ENCODE measurements at places on chromosomes 3 and 15.

DNA sequence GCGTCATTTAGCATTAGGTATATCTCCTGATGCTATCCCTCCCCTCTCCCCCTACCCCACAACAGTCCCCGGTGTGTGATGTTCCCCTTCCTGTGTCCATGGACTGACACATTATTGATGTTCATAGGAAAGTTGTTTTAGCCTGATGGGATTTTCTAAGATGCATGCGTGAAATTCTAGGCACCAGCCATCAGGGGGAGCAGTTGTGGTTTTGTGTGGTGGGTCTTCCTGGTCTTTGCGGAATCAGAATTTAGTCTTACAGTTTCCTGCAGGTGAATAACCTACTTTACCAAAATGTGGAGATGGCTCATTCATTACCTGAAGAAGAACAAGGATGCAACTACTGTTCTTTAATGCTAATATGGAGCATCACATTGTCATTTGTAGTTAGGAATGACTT is 455.0 kb upstream of the THBS1 start:
- peak; percentile 3 for DNase-seq

DNA sequence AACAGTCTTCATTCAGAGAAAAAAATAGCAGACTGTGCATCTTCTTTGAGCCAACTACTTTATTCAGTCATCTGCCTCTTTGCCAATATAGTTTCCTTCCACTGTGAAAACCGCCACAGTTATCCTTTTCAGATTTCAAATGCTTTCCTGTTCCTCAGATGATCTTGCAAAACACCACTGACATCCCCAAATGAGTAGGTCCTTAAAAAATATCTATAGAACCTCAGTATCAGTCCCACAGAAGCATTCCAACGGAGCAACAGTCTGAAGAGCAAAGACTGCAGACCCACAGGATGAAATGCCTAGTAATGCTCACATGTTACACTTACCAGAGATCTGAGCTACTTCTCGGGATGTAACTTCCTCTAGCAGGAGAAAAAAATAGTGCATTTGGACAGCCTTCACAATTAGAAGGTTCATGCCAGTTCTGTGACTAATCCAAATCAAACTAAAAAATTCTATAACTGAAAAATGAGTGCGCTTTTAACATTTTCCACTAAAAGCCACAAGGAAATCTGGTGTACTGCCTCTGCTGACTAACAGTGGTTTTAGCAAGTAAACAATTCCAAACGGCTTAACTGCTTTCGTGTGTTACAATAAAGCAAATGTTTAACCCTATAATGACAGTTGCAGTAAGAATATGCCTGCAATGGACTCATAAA is at the start of gene ANKRD28:
TSS of gene ANKRD28 (minus strand) at position 338 of the 662 bp plus-strand sequence. CDS start 1,458 bp downstream, outside the sequence.
- DNase-seq: no peak

DNA sequence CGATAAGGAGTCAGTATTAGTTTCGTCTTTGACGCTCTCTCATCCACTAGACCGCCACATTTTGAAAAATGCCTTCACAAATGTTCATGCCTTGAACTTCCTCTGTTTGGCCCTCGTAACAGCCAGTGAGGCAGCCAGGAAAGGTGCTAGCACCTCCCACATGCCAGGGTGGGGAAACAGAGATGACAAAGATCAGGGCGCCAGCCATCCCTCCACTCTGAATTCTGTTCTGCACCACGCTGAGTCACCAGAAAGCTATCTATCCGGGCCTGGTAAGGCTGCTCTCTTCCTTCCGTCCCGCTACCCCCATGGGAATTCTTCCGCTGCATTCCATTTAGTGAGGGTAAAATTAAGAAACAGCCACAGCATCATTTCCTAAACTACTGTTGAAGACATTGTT is 31.3 kb upstream of the BCL2L10 start:
- DNase-seq: no peak

DNA sequence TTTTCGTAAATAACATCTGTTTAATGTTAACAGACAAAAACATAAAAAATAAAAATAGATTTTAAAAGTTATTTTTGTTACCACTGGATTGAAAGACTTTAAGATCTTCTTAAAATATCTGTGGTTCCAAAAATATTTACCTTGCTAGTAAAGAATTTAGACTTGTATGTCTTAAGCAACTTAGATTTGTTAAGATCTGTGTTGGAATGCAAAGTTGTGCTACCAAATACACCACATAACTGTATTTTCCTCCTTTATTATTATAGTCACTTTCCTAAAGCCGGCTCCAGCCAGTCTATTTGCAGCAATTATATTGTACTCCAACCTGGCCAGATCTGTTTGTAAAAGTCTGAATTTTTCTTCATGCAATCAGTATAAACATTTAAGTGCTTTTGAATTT is 63.7 kb downstream of the SPRED1 start:
- no peak for DNase-seq

GRCh38 chr3:103794656-103795055 is 1359.8 kb downstream of the ZPLD1 start:
- no peak for DNase-seq

- DNase-seq: no peak
Measured at GRCh38 chr3:138987181-138987580, 18.9 kb downstream of the PRR23A start.

GRCh38 chr3:153633407-153633806 is 471.4 kb downstream of the RAP2B start:
- DNase-seq: no peak

GRCh38 chr3:107387555-107387954 is 10.3 kb downstream of the CCDC54 start:
- DNase-seq: no peak

GRCh38 chr3:133970916-133971315 is 58.8 kb downstream of the SLCO2A1 start:
- DNase-seq: no peak

GRCh38 chr3:149512073-149512782 is 37.7 kb downstream of the TM4SF4 start:
- no peak for DNase-seq

GRCh38 chr3:4409415-4409814 is 57.7 kb downstream of the SUMF1 start:
- DNase-seq: no peak

DNA sequence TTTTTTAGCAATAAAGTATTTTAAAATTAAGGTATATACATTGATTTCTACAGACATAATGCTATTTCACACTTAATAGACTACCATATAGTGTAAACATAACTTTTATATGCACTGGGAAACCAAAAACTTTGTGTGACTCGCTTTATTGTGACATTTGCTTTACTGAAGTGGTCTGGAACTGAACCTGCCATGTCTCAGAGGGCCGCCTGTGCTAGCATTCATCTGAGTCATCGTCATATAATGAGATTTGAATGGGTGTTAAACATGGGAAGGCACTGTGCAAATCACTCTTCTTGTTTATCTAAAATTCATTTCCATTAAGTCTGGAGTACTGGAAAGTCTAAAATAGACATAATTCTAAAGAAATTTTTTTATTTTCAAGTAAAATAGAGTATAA is 12.9 kb downstream of the EIF2AK4 start:
- DNase-seq: no peak

DNA sequence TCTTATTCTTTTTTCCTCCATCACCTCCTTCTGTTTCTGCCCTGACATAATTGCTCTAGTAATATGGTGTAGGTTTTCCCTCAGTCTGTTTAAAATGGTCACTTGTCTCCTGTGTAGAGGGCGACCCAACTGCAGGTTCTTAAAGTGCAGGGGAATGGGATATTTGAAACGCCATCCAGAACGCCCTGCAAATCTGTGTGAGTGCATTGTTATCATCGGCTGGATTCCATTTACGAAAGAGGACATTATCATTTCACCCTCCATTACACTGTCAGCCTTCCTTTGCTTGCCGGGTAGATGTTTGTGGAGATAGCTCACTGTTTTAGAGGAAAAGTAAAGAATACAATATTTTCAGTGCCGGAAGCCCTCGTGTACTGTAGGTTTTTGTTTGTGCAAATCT is 354.0 kb downstream of the LRTM1 start:
- DNase-seq: no peak

GRCh38 chr3:123546133-123546755 is 38.6 kb downstream of the HACD2 start:
- DNase-seq: no peak

DNA sequence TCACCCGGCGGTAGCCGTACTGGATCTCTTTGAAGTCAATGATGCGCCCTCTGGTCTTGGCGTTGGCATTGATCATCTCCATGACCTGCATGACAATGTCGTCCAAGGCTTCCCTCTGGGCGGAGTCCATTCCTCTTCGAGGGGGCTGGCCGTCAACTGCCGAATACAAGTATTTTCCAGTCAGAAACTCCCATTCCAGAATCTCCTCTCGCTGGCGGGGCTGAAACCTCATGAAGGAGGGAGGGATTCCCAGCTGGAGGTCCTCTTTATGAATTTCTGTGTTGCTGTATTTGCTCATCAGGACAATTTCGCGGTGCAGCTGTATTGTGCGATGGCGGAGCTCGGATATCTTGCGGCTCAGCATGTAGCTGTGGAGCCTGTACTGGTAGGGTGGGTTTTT is 73.4 kb downstream of the CHSY1 start:
- no peak for DNase-seq

- no peak for DNase-seq
Measured at GRCh38 chr15:75170711-75171341, 30.9 kb upstream of the C15orf39 start.

DNA sequence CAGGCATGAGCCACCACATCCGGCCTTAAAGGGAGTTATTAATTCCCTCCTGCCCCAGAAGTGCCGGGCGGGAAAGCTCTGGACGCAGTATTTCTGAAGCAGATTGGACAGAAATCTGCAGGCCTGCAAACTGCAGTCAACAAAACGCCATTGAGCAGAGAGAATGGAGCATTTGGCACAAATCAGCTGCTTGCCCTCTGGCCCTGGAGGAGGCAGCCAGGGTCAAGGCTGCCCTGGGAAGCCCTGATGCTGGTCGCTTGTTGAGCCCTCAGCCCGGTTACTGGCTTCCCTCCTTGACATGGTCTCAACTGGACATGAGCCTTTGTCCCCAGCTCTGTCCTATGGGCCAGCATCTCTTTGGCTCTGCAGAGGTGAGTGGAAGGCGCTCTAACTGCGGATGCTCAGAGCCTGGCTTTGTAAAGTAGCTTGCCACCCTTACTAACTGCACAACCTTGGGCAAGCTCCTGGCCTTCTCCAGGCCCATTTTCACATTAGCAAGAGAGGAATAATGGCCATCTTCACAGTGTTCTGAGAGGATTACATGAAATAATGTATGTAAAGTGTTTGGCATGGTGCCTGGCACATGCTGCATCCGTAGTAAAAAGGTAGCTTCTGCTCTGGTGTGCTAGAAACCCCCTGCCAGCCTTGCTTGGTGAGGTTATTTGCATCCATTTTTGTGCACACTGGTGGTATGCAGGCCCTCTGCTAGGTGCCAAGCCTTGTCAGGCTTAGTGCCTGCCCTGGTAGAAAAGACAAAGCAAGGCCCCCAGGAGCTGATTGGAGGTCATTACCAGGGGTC is 4.1 kb downstream of the SEMA4B start:
- no peak for DNase-seq

DNA sequence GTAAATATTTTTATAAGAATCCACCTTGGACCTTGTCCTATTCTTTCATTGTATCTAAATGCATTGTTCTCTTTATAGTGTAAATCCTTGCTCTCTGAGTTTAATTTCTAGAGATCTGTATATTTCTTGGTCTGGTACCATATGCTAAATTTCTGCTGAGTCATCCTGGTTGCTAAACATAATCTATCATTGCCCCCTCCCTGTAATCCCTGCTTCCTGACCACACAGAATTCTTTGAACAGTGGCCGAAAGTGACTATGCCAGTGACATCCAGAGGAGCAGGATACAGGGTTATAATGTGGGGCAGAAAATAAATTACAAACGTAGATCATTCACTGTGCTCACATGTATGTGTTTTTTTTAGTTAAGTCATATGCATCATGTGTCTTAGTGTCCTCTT is 143.1 kb downstream of the DIPK2A start:
- no peak for DNase-seq

- DNase-seq: no peak
Measured at GRCh38 chr15:69224383-69224782, 63.9 kb downstream of the GLCE start.

DNA sequence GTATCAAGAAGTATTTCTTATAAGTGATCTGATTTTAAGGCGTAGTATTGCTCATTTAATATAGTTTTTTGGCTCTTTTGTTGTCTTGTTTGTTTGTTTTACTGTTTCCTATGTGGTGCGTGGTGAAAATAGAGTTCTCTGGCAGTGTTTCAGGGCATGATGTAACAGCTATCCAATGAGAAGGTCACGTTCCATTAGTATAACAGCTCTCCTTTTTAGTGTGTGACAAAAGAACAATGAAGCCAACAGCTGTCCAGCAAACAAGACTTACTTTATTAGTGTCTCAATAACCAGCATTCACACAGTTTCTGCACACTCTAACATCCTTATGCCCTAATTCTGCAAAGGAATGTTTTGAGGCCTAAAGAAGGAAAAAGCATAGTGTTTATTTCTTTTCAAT is 127.9 kb downstream of the SLC25A26 start:
- DNase-seq: no peak

DNA sequence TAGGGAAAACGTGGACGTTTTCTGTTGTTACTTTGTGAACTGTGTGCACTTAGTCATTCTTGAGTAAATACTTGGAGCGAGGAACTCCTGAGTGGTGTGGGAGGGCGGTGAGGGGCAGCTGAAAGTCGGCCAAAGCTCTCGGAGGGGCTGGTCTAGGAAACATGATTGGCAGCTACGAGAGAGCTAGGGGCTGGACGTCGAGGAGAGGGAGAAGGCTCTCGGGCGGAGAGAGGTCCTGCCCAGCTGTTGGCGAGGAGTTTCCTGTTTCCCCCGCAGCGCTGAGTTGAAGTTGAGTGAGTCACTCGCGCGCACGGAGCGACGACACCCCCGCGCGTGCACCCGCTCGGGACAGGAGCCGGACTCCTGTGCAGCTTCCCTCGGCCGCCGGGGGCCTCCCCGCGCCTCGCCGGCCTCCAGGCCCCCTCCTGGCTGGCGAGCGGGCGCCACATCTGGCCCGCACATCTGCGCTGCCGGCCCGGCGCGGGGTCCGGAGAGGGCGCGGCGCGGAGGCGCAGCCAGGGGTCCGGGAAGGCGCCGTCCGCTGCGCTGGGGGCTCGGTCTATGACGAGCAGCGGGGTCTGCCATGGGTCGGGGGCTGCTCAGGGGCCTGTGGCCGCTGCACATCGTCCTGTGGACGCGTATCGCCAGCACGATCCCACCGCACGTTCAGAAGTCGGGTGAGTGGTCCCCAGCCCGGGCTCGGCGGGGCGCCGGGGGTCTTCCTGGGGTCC is at the start of gene TGFBR2:
TSS of gene TGFBR2 (plus strand) at position 301 of the 731 bp plus-strand sequence. CDS start at position 584, 283 bp downstream.
- peak; percentile 59 for DNase-seq

GRCh38 chr3:140809316-140809715 is 131.5 kb downstream of the TRIM42 start:
- no peak for DNase-seq

DNA sequence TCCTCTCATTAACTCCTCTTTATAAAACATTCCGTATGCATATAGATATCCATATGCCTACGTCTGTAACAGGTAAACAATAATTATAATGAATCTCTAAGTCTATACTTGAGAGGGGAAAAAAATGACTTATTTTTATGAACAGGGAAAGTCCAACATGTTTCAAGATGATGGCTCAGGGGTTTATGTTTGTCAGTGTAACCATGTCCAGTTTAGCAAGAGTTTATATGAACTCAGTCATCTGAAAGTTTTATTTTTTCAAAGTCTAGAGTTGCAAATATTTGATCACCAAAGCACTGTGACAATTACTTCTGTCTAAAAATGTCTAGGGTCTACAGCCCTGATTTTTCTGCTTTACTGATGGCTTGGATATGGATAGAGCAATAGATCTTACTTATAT is 559.4 kb upstream of the KCNMB2 start:
- no peak for DNase-seq

GRCh38 chr3:48402281-48402732 is 27.6 kb downstream of the PLXNB1 start:
- DNase-seq: no peak

GRCh38 chr3:67602816-67603215 is 51.6 kb downstream of the SUCLG2 start:
- DNase-seq: no peak

GRCh38 chr3:31565288-31565687 is 32.6 kb downstream of the STT3B start:
- DNase-seq: no peak
